ENCODE measurements at places on chromosomes 1 and 21.

- DNase-seq = no peak
These were observed 437.7 kb upstream of the OLFM3 start for GRCh38 chr1:102434421-102434820.

DNA sequence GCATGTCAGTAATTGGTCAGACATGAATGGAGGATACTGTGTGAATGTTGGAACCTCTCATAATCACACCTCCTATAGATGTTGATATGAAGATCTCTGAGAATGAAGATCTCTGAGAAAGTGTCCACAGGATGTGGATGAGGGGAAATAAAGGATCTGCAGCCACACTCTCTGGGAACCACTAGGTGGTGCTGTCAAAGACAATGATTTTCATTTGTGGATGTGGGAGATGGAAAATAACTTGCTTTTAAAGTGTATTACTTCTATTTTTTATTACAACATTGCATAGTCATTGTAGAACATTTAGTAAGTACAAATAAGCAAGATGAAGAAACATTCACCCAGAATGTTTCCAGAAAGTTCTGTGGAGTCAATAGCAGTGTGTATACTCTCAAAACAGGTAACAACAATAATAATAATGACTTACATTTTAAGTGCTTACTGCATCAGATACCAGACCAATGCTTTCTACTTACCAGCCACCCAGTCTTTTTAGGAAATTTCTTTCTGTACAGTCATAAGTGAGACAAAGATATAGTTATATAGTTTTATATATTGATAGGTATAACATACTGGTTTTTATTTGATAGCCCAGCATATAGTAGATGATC, 128.2 kb downstream of the ATG4C start:
- DNase-seq = no peak

DNA sequence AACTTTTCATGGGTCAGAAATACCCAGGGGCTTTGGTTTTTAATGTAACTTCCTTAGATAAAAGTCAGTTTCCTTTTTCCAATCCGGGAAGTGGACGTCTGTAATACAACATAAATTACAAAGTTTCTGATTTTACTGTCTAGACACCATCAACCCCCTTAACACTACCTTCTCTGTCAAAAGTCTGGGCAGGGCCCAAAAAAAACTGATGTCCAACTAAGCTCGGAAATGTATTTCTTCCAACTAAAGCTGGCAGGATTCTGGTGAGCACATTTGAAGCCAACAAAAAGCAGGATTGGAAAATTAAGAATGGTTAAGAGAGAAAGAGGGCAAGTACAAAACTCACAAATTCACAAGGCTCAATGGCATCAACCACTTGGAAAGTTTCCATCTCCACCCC, 24.3 kb downstream of the DDAH1 start:
- DNase-seq = no peak

DNA sequence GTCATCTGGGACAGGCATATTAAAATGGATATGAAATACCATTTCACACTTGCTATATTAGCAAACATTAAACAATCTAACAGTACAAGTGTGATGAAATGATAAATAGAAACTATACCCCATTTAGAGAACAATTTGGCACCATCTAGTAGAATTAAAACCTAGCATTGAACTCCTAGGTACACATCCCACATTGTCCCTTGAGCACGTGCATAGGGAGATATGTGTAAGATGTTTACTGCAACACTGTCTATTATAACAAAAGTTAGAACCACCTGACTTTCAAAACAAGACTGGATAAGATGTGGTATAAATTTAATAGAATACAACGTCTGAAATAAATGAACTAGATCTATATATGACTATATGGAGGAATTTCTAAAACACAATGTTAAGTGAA, 3.8 kb downstream of the SLC22A15 start:
- DNase-seq = no peak

- no peak for DNase-seq
These were observed 275.2 kb downstream of the GRIK1 start for GRCh38 chr21:29664615-29665014.

DNA sequence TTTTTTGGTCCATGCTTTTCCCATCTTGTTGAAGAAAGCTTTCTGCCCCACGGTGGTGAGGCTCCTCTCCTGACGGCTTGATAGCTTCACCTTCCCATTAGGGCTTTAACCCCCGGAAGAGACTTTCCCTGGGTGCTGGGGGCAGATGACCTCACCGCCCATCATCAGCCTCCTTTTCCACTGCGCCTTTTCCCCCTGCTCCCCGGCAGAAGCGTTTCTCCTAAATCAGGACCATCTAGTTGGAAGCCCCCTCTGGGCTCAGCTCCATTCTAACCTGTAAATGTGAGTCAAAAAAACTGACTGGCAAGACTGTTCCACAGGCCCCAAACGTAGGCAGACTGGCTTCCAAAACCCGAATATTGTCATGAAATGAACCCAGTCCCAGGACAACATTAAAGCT, 6.7 kb downstream of the POFUT2 start:
- no peak for DNase-seq

DNA sequence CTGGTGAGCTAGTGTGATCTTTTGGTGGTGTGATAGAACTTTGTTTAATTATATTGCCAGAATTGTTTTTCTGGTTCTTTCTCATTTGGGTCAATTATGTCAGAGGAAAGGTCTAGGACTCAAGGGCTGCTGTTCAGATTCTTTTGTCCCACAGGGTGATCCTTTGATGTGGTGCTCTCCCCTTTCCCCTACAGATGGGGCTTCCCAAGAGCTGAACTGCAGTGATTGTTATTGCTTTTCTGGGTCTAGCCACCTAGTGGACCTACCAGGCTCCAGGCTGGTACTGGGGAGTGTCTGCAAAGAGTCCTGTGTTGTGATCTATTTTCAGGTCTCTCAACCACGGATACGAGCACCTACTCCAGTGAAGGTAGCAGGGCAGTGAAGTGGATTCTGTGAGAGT, 25.9 kb upstream of the CD84 start:
- DNase-seq = no peak

DNA sequence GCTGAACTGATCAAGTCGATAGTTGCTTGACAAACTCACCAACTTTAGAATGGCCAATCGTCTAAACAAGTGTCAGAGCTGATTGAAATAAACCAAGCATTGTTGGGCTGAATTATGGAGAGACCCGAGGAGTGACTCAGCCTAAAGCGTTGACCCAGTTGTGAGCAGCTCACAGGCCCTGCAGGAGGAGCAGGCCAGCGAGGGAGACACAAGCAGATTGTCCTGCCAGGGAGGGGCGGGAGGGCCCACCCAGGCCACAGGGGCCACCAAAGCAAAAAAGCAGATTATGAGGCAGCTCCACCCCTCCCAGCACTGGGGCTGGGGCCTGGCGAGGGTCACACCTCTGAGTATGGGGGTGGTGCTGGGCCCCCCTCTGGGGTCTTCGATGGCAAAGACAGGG, 10.1 kb upstream of the MATN1 start:
- DNase-seq = no peak

GRCh38 chr21:45388011-45388521, 16.9 kb upstream of the COL18A1 start:
- DNase-seq = peak; percentile 5

DNA sequence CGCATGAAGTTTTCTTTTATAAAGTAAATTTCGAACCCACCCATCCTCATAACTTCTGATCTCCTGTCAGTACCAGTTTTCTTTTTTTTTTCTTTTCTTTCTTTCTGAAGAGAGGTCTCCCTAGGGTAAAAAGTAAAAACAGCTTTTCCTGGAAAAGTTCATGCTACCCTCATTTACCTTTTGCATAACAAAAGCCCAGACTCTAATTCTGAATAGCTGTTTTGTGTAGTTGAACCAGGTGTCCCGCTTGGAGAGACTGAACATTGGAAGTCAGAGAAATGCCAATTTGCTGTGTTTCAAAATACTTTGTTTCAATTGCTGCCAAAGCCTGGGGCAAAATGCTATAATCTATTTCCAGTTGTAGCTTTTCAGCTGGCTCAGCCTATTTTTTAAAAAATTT, 113.7 kb upstream of the RUNX1 start:
- DNase-seq = no peak

DNA sequence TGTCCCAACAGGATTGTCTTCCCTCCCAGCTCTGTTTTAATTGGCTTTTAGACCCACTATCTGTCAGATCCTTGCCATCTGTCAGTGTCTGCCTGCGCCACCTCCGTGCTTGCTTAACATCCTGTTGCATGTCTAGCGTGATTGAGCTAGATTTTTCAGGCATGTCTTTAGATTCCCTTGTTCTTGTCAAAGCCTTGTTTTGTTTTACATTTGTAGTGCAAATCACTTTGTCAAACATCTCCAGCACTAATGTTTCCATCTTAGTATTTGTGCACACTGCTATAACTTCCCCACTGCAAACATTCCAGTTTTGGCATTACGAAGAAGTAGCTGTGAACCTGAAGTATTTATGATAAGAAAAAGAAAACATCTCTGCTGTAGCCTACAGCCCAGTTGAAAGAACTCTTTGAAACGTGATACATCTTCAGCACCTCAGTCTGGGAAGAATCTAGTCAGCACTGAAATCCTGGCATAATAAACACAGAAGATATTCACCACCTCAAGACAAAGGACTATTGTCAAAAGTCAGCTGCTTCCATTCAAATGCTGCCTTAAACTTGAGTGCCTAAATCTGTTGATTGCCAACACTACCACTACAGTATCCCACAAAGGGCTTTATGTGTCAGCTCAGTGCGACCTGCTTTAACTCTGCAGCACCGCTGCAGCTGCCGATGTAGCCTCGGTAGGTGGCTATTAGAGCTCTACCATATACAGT, 105.0 kb downstream of the FNBP1L start:
- DNase-seq = no peak

DNA sequence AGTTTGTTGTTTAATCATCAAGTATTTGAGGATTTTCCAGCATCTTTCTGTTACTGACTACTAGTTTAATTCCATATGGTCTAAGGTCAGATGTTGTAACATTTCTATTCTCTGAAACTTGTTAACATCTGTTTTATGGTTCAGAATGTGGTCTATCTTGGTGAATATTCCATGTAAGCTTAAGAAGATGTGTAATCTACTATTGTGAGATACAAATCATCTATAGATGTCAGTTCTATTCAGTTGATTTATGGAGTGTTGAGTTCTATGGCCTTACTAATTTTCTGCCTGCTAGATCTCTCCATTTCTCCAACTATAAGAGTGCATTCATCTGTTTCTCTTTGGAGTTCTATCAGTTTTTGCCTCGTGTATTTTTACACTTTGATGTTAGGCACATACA, 31.5 kb downstream of the WARS2 start:
- no peak for DNase-seq

- no peak for DNase-seq
These were observed 63.7 kb upstream of the ANGPTL1 start for GRCh38 chr1:178934546-178934945.

- no peak for DNase-seq
These were observed 553 bp upstream of the NDUFV3 start for GRCh38 chr21:42892582-42892930.

DNA sequence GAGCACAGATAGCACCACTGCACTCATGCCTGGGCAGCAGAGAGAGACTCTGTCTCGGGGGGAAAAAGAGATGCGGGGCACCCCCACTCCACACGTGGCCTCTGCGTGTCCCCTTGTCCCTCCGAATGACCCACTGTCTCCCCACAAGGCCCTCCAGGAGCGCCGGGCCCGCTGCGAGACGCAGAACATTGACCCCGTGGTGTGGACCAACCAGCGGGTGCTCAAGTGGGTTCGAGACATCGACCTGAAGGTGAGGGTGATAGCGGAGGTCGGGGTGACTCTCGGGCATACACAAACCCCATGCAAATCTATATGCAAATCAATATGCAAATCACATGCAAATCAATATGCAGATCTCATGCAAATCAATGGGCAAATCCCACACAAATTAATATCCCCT, 50.3 kb upstream of the TMEM51 start:
- no peak for DNase-seq

DNA sequence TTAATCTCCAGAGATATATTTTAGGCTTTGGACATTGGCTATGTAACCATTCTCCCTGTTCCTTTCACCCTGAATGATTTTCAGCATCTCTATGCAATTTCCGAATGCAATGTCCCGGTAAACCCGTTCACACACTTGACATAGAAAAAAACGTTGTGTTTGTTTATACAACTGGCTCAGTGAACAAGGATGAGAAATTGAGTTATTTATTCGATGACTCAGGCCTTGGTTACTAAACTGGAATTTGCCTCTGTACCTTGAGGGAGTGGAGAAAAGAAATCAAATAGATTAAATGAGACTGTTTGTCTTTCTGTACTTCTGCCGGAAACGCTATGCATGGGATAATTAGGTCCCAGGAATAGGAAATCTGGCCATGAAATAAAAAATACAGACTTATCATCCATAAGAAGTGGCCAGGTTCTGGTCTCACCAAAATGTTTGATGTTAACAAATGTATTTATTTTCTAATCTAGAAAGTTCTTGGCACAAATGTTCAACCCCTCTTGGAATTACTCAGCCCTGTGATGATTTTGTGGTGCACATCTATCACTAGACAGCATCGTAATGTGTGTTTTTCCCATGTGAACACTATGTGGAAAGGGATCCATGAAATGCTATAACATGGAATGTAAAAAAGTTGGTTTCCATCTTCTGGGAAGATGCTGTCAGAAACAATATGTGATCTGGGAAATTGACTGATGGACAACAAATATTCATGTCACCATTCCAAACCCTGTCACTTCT, 253.9 kb downstream of the DUSP10 start:
- DNase-seq = no peak

DNA sequence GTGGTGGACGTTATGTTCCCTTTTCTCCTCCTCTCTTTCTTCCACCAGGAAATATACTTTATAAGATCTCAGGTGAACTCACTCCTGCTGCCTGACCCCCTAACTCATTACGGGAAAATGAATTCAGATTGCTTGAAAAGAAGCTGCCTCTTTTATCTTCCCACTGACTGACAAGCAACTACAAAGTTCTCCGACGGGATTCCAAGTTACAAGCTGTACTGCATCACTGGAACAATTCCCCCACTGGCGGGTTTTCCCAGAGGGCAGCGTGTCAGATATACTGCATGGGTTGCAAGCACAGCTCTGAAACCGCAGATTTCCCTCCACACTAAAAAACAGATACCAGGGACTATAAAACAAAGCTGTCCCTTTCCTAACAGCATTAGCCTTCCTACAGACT, 390.6 kb downstream of the KCTD3 start:
- no peak for DNase-seq

DNA sequence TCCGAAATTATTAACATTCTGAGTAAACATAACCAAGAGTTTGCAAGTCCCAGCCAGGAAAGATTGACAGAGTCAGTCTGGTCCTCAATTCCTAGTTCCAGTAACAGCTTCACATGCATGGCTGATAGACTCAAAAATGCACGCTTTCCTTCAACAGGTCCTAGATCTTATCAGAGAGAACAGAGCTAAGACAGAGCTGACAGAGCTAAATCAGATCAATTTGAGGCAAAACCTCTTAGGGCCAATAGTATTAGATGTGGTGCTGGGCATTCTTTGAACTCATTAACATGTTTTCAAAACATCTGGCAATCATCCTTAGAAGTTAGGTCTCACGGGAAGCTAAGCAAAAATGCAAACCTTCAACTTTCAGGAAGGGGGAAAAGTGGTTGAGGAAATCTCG, 114.0 kb downstream of the GREM2 start:
- DNase-seq = no peak

- no peak for DNase-seq
These were observed 198.7 kb downstream of the KCNT2 start for GRCh38 chr1:196409586-196409985.
